Hematopoietic multipotent progenitor cell treated with erythropoietin and hydrocortisone succinate and interleukin-3 and kit ligand, for 4 days (in vitro differentiated cells): ENCODE measurements at places on chromosomes 12 and 14.

DNA sequence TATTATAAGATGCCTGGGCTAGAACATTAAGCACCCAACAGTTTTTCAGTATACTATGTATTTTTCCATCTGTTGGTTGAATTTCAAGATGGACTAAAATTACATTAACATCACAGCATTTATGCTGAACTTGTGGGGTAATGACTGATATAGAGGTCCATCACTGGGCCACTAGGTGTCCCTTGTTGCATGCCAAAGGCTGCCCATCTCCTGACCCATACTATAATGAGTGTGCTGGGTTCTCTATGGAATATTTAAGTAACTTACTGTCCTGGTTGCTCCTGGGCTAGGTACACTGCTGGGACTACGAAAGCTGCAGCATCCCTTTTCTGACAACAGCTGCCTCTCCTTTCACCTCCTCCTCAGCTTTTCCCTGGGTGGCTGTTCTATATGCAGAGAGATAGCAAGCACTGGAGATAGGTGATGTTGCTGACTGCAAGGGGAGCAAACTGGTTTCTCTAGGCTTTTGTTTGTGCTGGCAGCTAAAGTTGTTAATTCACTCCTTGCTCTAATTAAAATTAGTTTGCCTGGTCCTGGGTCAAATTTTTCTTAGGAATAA lies 138.6 kb upstream of the TRHDE start:
- peak; percentile 0 for DNase-seq

- no peak for DNase-seq
Observed at GRCh38 chr14:91732859-91733477, 1.1 kb upstream of the CATSPERB start.

GRCh38 chr14:105062048-105062433 lies 3.2 kb downstream of the GPR132 start:
- DNase-seq: no peak

GRCh38 chr12:47433876-47434275 lies 272.0 kb downstream of the RPAP3 start:
- no peak for DNase-seq

GRCh38 chr12:26056335-26056734 lies 68.5 kb downstream of the BHLHE41 start:
- no peak for DNase-seq

DNA sequence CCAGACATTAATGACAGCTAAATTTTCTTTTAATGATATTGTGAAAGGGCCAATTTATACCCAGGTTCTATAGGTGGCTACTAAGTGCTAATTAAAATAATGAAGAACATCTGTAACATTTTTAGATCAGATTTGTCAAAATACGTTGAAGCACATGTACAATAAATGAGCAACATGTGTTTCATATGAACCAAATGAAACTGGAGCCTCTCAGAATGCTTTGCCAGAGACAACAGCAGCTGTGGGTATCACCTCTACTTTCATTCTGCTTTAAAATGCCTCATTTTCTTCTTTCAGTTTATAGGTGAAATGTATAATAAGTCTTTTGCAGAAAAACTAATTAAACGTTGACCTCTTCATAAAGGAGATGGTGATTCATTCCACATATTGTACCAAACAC lies 26.1 kb upstream of the MYF6 start:
- DNase-seq: no peak

GRCh38 chr14:21997300-21997699 lies 323.7 kb upstream of the OR4E1 start:
- peak; percentile 75 for DNase-seq

- peak; percentile 19 for DNase-seq
Observed at GRCh38 chr12:32344047-32344446, 55.3 kb upstream of the FGD4 start.

DNA sequence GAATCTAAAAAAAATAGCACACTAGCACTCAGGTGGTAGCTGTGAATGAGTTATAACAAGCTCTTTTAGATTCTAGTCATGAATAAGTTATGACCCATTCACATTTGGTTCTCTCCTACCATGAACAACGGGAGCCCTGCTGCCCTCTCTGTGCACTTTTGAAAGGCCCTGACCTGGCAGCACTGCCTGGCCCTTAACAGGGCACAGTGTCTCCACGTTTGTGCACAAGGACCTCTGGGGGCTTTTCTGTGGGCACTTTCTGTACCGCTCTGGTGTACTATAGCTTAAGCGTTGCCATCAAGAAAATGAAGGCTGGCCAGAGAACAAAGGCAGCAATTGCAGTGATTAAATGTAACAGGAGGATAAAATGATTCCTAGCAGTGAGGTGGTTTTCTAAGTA lies 21.2 kb downstream of the CCDC92 start:
- DNase-seq: no peak

- no peak for DNase-seq
Observed at GRCh38 chr14:29442696-29443095, 485.0 kb downstream of the PRKD1 start.

GRCh38 chr14:79467835-79468234 lies 743.5 kb downstream of the DIO2 start:
- peak; percentile 1 for DNase-seq

GRCh38 chr12:6978611-6979011 lies 7.9 kb downstream of the EMG1 start:
- DNase-seq: peak; percentile 32

GRCh38 chr14:63853831-63854293 lies 1.1 kb downstream of the SYNE2 start:
- DNase-seq: peak; percentile 26

DNA sequence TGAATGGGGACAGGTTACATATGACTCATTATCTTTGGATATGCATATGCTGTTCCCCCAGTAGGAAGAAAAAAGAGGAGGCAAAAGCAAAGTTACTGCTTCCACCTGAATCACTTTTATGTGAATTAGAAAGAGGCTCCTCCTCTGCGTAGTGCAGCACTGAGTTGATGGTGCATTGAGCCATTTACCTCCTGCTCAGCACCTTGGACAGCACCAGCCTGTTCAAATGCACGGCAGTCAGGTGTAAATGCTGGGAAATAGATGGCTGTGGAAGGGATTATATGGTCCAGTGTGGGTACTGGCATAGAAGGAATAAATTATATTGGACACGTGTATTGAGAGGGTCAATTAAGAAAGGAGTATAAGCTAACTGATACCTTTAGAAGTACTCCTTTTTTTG lies 541.9 kb upstream of the SEL1L start:
- peak; percentile 59 for DNase-seq

- no peak for DNase-seq
Observed at GRCh38 chr12:42010257-42010656, 134.4 kb downstream of the GXYLT1 start.

- no peak for DNase-seq
Observed at GRCh38 chr14:53519137-53519536, 366.0 kb upstream of the DDHD1 start.

GRCh38 chr14:54120260-54120659 lies 163.6 kb upstream of the BMP4 start:
- DNase-seq: no peak

DNA sequence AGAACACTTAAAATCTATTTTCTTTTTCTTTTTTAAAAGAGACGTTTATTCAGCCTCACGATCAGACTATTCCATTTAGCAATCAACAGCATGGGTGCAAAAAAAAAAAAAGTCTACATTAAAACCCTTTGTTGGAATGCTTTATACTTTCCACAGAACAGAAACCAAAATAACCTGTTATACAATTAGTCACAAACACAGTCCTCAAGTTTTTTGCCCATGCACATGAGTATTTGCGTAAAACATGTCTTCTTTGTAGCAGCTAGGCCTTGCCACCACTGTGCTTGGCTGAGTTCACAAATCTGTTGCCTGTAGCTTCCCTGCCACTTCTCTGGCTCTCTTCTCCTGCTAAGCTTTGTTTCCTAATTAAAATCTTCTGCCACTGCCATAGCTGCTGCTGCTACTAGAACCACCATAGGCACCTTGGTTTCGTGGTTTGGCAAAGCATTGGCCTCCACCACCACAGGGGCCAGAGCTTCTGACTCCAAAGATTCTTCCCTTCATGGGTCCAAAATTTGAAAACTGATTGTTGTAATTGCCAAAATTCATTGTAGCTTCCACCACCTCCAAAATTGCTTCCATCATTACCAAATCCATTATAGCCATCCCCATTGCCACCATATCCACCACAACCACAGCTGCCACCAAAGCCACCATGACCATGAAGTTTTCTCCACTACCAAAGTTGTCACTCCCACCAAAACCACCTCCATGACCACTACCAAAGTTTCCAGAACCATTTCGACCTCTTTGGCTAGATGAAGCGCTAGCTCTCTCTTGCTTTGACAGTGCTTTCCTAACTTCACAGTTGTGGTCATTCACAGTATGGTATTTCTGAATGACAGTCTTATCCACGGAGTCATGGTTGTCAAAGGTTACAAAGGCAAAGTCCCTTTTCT lies 38.1 kb downstream of the KLRG1 start:
- no peak for DNase-seq
